Melanocyte of skin (primary cell): ENCODE measurements at places on chromosomes 12 and 14. TPM values are rescaled to one million over a fixed set of nuclear protein-coding genes. Genes with fewer than 3 reads are reported as not detected.

AMN gene
- under 0.01 TPM in 1 of 2 replicates, not detected in the other for total RNA-seq

SMCO3 gene
- 1.0 and 5.1 TPM in 2 replicates for total RNA-seq

MYH6 gene
- total RNA-seq = not detected in 2 replicates

CISTR gene
- total RNA-seq = not detected in 2 replicates

PMCH gene
- 0.34 TPM in 1 of 2 replicates, not detected in the other for total RNA-seq

GPRC5A gene
- 10.5 and 28.9 TPM in 2 replicates for total RNA-seq

DDIT3 gene
- 13.4 and 19.6 TPM in 2 replicates for total RNA-seq

PPM1H gene
- 57.8 and 77.8 TPM in 2 replicates for total RNA-seq

PLA2G1B gene
- total RNA-seq = not detected in 2 replicates

SPTB gene
- total RNA-seq = under 0.01 TPM in 1 of 2 replicates, not detected in the other

CLEC4D gene
- total RNA-seq = not detected in 2 replicates

RIPK3 gene
- total RNA-seq = 3.4 and 5.5 TPM in 2 replicates

ANO2 gene
- total RNA-seq = not detected in 2 replicates

PRKD1 gene
- total RNA-seq = 20.3 and 25.4 TPM in 2 replicates

KRT78 gene
- total RNA-seq = not detected in 2 replicates

WDHD1 gene
- 9.6 and 11.6 TPM in 2 replicates for total RNA-seq

TSHR gene
- total RNA-seq = not detected in 2 replicates

MYL2 gene
- total RNA-seq = not detected in 2 replicates

TMEM52B gene
- total RNA-seq = not detected in 2 replicates

OLR1 gene
- not detected in 2 replicates for total RNA-seq

RASAL1 gene
- 0.15 TPM in 1 of 2 replicates, not detected in the other for total RNA-seq

PIK3C2G gene
- not detected in 2 replicates for total RNA-seq
